ENCODE measurements at places on chromosomes 1 and 21. TPM values are rescaled to one million over a fixed set of nuclear protein-coding genes. Genes with fewer than 3 reads are reported as not detected.

- no peak for DNase-seq
Measured at GRCh38 chr21:26877018-26877417, 31.8 kb upstream of the ADAMTS1 start.

DNA sequence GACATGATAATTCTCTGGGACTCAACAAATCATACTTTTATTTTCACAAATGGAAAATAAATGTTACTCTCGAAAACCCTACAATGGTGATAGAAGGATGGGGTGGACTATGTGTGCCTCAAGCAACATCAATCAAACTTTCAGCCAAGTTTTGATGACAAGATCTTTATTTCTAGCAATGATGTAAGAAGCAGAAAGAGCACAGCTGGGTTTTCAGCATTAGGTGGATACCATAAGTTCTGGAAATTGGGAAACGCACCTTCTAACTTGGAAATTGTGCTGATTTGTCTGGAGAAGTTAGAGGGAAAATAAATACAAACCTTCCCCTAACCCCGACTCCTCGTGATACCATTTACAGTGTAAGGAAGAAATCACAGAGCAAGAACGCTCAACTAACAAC lies 320.3 kb downstream of the PAPPA2 start:
- no peak for DNase-seq

DNA sequence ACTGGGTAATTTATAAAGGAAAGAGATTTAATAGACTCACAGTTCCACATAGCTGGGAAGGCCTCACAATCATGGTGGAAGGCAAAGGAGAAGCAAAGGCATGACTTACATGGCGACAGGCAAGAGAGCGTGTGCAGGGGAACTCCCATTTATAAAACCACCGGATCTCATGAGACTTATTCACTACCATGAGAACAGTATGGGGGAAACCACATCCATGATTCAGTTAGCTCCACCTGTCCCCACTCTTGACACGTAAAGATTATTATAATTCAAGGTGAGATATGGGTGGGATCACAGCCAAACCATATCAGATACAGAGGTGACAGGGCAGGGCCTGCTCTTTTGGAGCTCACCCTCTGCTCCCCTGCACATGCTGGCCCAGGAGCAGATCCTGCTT lies 31.4 kb upstream of the TMEM61 start:
- DNase-seq: no peak

DNA sequence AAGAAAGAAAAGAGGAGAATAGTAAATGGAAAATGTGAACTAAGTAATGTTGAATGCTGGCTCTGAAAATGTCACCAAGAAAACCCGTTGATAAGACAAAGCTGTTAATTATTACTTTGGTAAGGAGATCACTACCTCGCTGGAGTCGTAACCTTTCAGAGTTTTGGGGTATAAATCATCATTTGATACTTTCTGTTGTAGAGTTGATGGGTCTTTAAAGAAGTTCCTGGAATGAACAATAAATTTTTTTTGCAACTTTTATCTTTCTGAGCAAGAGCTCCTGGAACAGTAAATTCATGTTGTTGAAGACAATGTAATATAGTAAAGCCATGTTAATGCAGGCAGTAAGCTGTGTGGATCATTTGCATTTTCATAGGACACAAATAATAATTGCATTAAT lies 46.2 kb downstream of the MAN1A2 start:
- no peak for DNase-seq

- no peak for DNase-seq
Measured at GRCh38 chr21:40803101-40803500, 43.9 kb downstream of the DSCAM start.

DNA sequence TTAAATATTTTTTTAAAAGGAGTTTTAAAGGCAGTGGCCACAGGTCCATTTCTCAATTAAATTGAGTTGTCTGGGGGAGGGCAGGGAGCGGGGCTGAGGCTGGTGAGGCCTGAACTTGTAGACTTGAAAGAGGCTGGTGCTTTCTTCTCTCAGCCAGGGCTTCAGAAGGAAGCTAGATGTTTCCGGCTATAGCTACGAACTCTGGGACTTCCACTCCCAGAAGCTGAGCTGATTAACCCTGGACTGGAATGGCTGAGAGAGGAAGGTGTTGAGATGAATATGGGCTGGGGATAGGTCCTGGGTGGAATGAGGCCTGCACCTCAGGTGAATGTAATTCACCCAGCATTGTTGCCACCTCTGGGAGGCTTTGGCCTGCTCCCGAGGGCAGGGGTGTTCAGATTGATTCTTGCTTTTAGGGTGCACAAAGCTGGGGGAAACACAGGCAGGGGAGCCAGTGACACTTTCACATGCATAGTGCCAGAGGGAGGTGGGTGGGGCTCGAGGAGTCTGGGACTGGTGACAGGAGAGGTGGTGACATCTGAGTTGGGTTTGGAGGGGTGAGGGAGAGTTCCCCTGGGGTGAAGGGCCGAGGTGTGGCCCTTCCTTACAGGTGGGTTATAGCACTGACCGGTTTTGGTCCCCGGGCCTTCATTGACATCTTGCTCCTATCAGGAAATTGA lies 18.2 kb downstream of the LDLRAP1 start:
- no peak for DNase-seq

DNA sequence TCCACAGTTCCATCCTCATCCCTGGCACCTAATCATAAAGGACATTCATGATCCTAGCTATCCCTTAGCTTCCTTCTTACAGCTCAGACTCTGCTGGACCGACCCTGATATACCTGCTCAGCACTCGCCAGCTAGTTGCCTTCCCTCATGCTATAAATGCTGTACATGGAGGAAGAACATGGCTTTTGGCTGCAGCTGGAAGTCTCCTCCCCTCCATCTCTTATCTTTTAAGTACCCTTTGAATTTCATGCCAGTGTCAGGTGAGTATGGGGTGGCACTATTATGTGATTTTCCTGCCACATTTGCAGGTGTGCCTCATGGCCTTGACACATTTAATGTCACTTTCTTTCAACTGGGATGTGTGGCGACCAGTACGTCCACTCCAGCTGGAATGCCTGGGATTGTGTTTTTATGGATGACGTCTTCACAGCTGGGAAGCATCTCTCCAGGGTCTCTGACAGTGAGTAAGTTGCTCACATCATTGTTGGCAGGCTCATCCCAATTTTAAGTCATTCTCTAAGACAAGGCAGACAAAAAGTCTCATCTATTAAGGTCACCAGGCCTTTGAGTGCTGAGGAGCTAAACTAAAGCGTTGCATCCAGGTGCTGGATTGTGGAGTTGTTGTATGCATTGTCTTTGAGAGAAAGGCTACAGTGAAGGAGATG lies 43.4 kb downstream of the RUNX1 start:
- no peak for DNase-seq

- peak; percentile 83 for DNase-seq
Measured at GRCh38 chr1:93680420-93681100, 1.1 kb downstream of the BCAR3 start.

DNA sequence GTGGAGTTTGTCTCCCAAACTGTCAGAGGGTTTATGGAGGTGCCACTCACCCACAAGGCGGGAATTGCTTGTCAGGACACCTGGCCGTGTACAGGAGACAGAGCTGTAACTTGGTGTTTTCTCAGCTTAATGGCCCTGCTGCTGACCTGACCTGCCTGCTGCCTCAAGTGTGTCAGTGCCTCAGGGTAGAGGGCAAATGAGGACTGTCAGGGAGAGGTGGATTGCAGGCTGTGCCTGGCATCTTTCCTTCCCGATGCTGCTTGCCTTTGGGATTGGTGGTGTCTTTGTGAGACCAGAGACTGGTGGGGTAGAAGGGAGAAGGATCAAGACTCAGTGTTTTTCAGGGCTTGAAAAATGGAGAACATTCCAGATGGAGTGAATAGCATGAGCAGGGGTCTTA lies 31.4 kb downstream of the TMEM53 start:
- no peak for DNase-seq

The DPT gene
- total RNA-seq: not detected

The FABP3 gene
- not detected for total RNA-seq

The RHCE gene
- total RNA-seq: not detected

The OR6N1 gene
- not detected for total RNA-seq

The RBM11 gene
- not detected for total RNA-seq

The ABCB10 gene
- total RNA-seq: 27.6 TPM

- peak; percentile 71 for DNase-seq
Measured at GRCh38 chr1:179036844-179037465, 11.3 kb downstream of the FAM20B start.

DNA sequence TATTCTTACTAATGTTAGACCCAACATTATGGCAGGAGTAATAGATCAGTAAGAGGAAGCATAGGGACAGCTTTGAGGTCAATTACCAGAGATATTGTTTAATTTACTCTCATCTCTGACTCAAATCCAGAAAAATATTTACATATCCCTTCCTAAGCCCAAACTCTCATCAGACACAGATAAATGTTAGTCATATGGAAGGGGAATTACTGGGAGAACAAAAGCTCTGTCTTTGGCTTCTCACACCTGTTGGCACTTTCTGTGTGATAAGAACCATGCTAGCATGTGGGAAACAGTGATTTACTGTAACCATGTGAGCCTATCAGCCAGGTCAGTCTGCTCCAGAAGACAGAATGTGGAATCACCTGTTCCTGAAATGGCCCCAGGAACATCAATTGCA lies 72.4 kb downstream of the DUSP10 start:
- no peak for DNase-seq

DNA sequence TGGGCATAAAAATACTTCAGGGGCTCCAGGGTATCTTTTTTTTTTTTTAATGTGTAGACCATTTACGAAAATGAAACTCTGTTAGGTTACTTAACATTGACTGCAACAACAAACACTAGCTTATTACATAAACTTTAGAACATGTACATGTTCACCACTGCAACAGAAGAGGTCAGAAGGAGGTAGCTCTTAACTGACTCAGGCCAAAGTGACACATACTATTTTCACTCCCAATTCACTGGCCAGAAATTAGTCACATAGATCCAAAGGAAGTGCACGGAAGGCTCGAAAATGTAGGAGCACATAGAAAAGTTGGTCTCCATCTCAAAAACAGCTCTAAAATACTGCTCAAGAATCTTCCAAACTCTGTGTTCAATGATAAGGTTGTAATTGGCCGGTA lies 107.2 kb downstream of the AKT3 start:
- DNase-seq: peak; percentile 86

DNA sequence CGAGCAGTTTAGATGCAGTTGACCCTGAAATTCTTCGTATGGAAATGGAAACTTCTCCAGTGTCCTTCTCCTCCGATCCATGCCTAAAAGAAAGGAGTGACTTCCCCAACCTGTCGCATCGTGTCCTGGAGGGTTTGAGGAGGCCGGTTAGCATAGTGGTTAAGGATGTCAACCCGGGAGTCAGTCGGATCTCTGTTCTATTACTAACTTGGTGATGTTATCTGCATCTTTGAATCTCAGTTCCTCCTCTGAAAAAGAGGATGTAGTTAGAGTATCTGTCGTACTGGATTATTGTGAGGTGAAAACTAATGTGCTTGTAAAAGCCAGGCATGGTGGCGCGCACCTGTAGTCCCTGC lies 684 bp downstream of the ZBTB8B start:
- no peak for DNase-seq

DNA sequence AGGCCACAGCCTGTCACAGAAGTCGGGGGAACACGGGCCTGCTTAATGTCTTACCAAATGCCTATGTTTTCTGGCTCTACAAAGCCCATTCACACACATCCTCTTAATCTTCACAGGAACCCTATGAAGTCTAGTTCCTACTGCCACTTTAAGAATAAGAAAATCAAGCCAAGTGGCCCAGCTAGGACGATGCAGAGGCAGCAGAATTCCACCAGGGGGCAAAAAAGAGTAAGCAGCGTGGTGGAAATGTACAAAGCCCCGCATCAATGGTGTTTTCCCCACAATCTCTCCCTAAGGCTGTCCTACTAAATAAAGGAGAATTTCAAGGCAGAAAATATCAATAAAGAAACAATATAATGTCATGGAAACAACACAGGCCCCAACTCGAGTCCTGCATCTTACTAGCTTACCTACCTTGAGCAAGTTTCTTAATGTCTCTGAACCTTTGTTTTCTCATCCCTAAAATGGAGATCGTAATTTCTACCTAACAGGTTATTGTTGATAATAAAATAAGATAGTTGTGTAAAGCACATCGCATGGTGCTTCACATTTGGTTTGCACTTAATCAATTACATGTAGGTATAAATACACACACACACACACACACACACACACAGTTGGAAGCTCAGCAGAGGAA lies 21.4 kb downstream of the SEC16B start:
- peak; percentile 76 for DNase-seq

GRCh38 chr1:158286941-158287346 lies 2.8 kb upstream of the CD1C start:
- DNase-seq: no peak

DNA sequence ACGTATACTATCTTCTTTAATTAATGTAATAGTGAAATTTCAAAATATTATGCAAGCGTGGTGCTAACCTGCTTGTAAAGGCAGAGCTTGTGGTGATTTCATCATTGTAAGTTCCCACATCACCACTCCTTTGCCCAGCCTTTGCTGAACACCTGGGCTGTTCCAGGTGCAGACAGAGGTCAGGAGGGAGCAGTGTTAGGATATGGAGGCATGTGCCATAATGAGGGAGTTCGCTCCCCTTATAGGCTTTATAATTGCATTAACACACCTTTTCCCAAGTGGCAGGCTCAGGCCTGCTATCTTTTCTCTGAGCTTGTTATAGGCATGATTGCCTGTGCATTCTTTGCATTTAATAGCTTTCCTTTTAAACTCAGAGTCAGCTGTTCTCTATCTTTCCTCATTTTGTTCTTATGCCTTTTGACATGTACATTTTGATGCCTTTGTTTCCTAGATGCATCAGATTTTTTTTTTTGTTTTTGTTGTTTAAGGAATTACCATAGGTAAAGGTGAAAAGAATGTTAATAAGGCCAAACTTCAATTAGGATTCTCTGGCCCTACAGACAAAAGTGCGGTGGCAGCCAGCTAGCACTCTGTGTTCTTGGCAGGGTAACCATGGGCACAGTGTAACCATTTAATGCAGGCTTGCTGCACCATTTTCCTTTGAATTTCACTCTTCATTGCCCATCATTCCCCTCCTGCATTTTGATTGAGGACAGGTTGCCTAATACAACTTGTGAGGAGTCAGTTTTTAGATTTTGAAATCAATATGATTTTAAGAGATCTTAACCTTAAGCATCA lies 12.6 kb downstream of the NPL start:
- DNase-seq: no peak

The S100A1 gene
- 0.17 TPM for total RNA-seq

DNA sequence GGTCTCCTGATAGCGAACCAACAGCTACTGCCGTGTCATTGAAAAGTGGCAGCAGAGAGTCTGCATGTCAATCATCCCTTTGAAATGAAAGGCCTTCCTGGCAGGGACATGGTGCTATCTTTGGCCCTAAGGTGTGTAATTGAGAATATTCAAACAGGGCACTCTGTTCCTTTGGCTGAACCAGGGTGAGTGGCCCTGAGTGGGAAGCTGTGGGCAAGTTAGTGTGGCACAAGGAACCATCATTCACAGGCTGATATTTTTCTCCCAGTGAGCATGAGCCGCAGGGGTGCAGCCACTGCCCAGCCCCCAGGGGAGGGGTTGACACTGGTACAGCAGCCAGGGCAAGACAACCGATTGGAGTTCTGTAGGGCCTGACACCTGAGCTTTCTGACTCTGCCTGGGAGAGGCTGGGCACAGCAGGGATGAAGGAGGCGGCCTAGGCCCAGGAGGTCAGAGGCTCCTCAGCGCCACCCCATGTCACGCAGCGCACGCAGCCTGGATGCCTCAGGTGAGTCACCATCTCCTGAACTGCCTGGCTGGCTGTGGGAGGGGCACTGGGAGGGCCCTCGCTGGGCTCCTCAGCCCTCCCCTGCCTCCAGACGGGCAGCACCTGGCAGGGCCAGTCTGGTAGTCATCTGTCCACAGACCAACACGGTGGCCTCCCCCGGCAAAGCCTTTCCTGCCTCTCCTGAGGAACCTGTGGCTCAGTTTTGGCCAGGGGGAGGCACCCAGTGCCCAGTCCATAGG lies 13.2 kb downstream of the QSOX1 start:
- DNase-seq: peak; percentile 75
